IPS-NIHi11 (cell line): ENCODE measurements at places on chromosomes 2 and 18.

DNA sequence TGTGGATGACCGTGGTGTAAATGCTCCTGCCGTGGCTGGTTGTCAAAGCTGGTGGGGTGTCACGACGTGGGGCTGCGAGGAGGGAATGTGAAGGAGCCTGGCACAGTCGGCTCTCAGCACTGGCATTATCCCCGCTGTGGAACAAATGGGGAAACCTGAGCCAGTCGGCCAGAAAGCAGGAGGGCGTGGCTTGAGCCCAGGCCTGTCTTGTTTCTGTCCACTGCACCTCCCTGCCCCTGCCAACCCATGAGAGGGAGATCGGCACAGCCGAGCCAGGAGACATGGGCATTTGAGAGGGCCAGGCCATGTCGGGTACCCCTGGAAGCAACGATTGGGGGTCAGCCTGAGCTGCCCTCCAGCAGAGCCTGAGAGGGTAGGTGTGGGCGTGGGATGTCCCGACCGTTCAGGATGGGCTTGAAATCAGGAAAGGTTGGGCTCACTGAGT, 44.5 kb downstream of the PDIA6 start:
- DNase-seq = peak; percentile 73

- DNase-seq = no peak
Measured at GRCh38 chr18:59650266-59650820, 46.9 kb downstream of the CCBE1 start.

GRCh38 chr2:64462940-64463700, 9.2 kb downstream of the LGALSL start:
- no peak for DNase-seq

DNA sequence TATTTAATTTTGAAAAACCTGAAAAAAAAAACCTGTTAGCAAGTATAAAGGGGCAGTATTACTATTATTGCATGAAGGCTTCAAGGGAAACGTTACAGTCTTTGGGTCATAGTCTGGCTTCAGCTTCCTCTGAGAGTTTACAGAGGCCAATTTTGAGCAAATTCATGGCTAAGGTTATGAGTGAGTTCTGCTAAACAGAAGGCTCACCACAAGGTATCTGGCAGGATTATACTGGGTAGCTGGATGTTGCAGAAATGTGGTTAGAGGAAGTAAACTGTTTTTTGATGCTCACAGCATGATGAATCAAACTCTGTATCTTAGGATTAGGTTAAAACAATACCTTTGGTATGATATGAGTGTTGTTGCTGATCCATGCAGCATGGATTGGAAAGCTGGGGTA, 9.3 kb downstream of the MRPL19 start:
- DNase-seq = no peak

GRCh38 chr2:179247318-179248023, 17.2 kb downstream of the SESTD1 start:
- DNase-seq = no peak

DNA sequence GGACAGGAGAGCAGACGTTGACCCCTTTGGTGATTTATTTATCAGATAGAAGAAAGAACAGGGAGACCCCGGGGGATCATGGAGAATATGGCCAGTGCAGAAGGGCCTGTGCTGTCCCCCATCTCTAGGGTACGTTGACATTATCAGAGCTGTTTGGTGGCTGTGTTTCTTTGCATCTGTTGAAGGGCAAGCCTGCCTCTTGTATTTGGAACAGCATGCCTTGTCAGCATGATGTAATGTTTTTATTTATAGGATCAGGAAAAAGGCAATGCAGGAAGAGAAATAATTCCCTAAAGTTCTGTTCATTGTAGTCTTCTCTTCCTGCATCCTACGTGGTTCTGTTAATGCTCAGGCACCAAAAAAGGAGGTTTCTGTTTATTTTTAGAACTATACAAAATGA, 49.8 kb upstream of the CABYR start:
- DNase-seq = no peak

DNA sequence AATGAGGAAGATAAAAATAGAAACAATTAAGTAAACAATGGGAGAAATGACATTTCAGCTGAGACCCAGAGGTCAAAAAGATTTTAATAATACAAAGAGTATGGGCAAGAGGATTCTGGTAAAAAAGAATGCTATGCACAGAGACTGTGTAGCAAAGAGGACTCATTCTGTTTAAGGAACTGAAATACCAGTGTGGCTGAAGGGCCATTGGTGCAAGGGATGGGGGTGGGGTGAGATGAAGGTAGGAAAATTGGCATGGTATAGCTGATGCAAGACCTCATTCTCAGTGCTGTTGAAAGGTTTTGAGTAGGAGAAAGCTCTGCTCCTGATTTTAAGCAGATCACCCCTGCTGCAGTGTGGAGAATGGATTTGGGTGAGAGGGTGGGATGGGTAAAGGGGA, 10.8 kb downstream of the GALNT1 start:
- no peak for DNase-seq

GRCh38 chr18:21307578-21307977, 65.5 kb downstream of the GREB1L start:
- no peak for DNase-seq

DNA sequence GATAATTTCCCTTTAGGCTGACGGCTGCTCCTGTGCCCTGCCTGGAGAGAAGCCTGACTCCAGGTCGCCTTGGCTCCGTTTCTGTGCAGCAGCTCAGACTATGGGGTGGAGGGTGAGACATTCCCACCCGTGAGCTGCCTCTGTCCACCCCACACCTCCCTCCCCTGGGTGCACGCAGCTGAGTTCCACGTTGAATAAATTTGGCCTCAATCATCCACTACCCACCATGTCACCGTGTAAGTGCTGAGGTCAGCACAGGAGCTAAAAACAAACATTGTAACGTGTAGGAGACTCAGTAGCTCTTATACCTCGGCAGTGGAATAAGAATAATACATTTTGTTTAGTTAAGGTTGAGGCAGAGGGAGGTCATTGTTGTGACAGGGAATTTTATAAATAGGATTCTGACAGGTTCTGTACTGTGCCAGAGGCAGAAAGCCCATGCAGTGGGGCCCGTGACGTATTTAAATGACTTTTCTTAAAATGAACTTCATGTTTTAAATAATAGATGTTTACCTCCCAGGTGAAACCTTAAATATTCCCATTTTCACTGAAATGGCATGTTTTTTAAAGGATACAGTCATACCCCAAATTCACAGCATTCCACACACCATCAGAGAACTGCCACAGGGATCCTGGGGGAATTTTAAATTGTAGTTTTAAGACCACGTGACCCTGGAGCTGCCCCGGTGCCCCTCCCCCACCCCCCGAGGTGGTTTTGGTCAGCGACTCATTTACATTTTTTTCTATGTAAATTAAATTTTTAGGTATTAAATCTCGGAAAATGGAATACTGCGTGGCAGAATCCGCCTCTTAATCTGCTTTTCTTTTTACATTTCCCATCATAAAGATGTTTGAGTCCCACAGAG, 50.2 kb downstream of the NFATC1 start:
- DNase-seq = no peak

DNA sequence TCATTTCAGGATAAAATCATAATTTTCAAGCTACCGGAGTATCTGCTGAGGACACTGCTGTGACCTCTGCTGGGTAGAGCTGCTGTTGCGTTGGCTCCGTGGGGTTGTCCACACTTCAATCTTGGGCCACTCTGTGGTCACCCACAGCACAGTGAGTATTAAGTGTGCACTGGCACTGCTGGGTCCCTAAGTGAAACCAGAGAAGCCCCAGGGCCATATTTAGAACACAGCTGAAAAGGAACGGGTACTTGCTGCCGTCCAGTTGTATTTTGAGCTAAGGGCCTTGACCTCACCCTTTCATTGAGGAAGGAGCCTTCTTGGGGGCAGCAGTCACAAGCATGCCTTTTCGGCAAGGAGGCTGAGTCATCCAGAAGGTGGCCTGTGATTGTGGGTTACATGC, 10.1 kb downstream of the SLC9A4 start:
- DNase-seq = no peak

- DNase-seq = no peak
Measured at GRCh38 chr2:10161961-10162441, 39.5 kb downstream of the RRM2 start.

- DNase-seq = peak; percentile 42
Measured at GRCh38 chr2:154623819-154624218, 74.7 kb upstream of the KCNJ3 start.

DNA sequence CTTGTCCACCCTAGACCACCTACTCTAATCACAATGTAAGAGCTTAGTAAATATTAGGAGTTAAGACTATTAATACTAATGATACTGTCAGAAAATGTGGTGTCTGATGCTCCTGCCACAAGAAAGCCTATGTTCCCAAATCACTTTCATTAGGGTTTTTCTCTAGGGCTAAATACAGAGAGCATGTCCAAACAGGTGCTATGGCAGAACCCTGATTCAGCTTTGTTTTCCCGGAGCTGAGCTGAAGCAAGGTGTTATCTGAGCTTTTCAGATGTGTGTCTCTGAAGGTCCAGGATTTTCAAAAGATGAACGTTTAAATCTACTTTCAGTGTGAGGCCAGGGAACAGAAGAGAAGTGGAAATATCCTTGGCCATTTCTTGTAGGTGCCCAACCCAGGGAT, 40.6 kb downstream of the CPO start:
- no peak for DNase-seq

DNA sequence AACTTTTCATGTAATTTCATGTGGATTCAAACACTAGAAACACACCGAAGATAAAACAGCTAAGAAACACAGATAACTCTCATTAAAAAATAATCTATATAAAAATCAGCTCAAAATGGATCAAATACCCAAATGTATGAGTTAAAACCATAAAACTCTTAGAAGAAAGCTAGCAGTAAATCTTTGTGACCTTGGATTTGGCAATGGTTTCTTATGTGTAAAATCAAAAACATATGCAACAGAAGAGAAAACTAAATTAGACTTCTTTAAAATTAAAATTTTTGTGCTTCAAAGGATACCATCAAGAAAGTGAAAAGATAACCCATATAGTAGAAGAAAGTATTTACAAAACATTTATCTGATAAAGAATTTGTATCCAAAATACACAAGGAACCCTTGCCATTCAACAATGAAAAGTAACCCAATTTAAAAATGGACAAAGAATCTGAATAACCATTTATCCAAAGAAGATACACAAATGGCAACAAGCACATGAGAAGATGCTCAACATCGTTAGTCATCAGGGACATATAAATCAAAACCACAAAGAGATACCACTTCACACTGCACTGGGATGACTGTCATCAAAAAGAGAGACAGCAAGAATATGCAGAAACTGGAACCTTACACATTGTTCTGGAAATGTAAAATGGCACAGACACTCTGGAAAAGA, 27.5 kb downstream of the GAREM1 start:
- DNase-seq = no peak

DNA sequence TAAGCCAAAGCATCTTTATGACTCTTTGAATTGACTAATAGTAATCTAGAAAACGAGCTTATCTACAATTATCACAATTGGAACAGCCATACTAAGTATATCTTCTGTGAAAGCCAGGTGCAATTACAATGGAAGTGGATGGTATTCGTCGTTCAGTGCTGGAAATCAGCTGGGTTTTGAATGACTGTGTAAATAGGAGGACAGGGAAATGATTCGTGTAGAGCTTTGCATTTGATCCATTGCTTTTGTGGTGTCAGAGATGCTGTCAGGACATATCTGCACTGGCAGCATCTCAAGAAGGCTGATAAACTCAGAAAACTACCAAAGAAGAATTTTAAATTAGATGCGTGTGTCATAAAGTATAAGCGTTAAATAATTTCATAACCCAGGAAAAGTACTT, 187.1 kb downstream of the ZNF407 start:
- DNase-seq = no peak

GRCh38 chr2:30692829-30693275, 114.4 kb downstream of the CAPN13 start:
- DNase-seq = no peak

GRCh38 chr2:187419808-187420207, 28.2 kb downstream of the CALCRL start:
- no peak for DNase-seq

DNA sequence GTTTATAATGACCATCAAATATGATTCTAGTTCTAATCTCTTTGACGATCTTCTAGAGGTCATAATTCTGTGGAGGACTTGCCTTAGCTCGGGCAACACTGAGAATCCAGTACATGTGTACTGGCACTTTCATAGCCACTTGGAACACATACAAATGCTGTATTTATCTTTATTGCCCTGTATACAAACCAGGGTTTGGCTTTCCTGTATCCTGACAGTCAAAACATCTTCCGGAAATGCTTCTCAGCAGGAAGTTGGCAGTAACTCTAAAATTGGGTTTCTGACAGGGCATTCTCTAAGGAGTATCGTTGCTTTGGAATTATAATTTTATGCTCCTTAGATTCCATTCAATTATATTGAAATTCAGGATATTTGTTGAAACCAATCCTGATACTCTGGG, 643.6 kb downstream of the NRXN1 start:
- DNase-seq = no peak

DNA sequence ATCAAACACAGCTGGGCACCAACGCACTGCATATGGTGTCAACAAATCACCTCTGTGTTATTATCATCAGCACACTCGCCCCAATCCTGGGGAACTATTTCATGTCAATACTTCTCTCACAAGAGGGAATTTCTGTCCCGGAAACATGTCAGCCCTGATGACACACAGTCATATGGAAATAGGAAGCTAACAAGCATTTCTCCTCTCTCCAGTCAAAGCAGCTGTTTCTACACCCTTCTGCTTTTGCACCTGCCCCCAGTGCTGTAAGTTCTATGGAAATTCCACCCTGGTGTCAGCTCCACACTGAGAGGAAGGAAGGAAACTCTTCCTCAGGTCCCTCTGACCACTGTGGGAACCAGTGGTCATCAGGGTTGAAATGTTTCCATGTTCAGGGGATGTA, 447.6 kb upstream of the ID2 start:
- no peak for DNase-seq

- peak; percentile 63 for DNase-seq
Measured at GRCh38 chr2:223944166-223944702, 901 bp downstream of the WDFY1 start.

DNA sequence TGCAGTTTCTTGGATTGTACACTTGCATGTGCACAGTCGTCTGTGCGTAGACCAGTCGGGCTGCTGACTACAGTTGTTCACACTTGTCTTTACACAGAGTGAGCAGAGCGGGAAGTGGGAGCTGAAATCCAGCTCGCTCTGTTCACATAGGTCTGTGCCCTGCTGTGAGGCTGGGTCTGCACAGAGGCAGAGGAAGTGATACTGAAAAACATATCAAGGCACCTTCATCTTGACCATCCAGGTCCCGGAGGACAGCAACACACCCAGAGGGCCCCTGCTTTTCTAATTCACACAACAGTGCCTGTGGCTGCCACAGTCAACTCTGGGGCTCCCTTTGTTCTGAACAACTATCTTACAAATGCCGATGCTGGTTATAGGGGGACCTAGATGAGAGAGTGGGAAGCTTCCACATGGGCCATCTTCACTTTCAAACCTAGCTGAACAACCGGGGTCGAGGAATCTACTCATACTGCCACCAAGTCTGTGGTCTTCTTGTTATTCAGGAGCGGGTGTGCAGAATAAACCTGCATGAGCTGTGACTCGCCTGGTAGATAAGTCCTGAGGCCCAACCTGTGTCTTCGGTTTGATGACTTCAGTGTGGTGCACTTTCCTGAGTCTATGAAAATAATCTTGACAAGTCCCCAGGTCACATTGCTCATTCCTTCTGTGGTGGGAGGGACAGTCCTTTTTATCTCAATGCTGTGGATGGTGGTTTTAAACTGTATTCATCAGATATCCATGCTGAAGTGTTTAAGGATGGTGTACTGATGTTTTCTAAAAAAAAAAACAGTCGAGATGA, 3.5 kb upstream of the ADNP2 start:
- DNase-seq = no peak

- no peak for DNase-seq
Measured at GRCh38 chr2:202157211-202157990, 81.0 kb downstream of the SUMO1 start.

GRCh38 chr2:27747827-27748352, 23.6 kb upstream of the MRPL33 start:
- DNase-seq = no peak

- DNase-seq = peak; percentile 58
Measured at GRCh38 chr2:1986598-1986997, 242.3 kb upstream of the PXDN start.
